ENCODE measurements at places on chromosomes 3 and 15.

GRCh38 chr3:158961911-158962310 is 160.1 kb downstream of the MFSD1 start:
- peak; percentile 27 for DNase-seq

DNA sequence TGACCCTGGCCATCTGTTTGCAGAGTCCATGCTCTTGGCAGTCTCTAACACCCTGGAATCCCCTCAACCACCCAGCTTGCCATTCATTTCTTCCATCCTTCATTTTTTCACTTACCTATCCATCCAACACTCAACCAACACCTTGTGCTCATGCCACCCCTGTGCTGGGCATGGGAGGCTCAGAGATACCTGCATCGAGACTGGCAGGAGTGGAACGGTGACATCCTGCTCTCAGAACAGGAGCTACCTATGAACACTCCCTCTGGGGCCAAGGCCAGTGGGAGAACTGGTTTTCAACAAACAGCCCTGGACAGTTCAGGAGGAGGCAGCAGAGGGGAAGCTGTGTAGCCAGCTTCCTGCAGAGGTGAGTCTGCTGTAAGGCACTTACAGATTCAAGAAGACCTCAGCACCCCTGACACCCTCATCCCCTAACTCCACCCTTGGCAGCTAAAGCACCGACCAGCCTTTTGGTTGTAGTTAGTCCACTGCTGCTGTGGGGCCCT is 19.5 kb upstream of the ATP2B2 start:
- no peak for DNase-seq

DNA sequence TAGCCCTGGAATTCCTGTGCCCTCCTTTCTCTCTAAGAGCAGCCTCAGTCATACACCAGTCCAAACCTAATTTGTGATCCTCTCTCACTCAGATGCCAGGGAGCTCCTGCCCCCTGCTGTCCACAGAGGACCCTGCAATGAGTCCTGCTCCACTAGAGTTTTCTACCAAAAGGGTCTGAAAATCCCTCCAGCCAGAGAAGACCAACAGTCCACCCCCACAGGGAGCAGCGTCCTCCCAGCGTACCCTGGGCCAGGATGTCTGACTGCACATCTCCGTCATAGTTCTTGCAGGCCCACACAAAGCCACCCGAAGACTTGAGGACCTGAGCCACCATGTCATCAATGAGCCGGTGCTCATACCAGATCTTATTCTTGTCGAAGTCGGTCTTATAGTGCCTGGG is 15.4 kb downstream of the IDH2 start:
- peak; percentile 29 for DNase-seq

DNA sequence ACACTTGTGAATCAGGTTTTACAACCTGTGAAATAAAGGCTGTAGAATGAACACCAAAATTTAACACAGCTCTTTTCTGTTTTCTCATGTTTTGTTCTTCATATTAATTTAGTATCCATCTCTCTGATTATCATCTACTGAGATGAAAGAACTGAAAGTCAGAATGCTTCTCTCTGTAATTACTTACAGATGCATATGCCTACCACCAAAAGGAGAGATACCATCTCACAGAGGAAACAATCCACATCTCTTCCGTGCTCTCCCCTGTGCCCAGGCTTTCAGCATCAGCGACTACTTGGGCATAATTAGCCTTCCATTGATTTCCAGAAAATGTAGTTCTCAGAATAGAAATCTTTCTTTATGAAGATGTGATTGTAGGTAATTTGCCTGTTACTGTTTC is 741.4 kb downstream of the GRM7 start:
- DNase-seq = no peak

GRCh38 chr15:75545064-75545463 is 34.1 kb downstream of the PTPN9 start:
- no peak for DNase-seq

DNA sequence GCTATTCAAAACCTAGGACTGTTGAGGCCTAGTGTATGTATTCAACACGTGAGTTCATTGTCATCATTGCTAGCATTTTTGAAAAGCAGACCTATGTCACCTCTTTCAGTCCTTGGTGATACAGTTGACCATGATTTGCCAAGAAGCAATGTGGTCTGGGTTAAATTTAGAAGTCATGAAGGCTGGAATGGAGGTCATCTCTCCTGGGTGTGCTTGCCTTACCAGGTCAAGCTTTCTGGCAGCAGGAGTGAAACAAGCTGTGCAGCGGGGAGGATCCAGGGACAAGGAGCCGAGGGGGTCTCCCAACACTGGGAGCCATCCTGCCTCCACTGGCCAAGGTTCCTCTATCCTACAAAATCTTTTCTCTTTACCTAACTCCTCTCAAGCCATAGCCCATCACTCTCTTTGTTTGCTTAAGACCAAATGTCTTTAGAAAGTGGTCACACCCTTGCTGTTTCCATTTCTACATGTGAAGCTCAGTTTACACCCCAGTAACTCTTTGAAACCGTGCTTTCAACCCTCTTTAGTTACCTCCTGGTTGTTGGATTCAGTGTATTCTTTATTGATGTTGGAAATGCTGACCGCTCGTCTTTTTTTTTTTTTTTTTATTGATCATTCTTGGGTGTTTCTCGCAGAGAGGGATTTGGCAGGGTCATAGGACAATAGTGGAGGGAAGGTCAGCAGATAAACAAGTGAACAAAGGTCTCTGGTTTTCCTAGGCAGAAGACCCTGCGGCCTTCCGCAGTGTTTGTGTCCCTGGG is 40.0 kb downstream of the SLC28A2 start:
- DNase-seq = no peak

All from NCI-H2171 treated with DMSO at 0.1 percent for 48 hours (cell line).